ENCODE measurements at places on chromosomes 7 and 10.

DNA sequence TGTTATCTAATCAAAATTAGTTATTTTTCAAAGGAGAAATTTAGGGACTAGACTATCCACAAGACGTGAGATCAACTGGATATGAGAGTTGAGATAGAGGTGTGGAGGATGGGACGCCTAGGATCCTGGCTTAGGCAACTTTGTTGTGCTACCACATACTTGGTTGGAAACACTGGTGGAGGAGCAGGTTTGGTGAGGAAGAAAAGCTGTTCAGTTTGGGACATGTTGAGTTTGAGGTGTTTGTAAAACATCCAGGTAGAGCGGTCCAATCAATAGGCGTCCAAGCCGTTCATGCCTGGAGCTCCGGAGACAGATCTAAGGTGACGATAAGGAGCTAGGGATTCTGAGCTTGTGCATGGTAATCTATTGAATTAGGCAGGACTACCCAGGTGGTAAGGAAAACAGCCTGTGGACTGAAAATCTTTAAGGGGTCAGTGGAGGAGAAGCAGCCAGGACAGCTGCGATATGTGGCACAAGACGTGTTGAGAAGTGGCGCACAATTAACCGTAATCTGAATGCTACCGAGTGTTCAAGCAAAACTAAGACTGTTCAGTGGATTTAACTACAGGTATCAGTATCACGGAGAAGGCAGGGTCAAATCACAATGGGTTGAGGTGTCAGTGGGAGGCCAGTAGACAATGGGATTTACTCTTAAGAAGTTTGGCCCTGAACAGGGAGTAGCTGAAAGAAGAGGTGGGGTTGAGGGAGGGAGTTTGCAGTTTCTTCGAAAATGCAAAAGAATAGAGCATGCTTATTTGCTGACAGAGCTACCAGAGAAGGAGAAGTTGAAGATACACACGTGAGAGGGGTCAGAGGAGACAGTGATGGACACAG lies 16.1 kb upstream of the TRPV6 start:
- no peak for DNase-seq

- DNase-seq: no peak
These were observed 10.7 kb downstream of the XPNPEP1 start for GRCh38 chr10:109912335-109913281.

GRCh38 chr10:96440361-96441292 lies 73.1 kb downstream of the TLL2 start:
- no peak for DNase-seq

- no peak for DNase-seq
These were observed 28.2 kb downstream of the COL26A1 start for GRCh38 chr7:101390901-101391301.

DNA sequence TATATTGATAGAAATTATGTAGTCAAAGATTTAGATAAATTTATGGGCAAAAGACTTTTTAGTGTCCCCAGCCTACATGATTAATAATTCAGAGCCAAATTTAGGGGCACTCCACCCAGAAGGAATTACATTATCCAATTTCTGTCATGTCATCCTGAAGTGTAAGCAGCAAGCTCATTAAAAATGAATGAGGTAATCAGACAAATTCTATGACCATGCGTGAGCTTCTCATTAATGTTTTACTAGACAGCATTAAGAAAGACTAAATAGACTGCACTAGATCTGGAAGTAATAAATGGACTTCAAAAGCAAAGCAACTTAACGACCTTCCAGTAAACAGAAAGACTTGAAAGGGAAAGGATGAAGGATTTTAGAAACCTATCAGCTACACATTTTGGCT lies 22.7 kb upstream of the TRUB1 start:
- DNase-seq: no peak

DNA sequence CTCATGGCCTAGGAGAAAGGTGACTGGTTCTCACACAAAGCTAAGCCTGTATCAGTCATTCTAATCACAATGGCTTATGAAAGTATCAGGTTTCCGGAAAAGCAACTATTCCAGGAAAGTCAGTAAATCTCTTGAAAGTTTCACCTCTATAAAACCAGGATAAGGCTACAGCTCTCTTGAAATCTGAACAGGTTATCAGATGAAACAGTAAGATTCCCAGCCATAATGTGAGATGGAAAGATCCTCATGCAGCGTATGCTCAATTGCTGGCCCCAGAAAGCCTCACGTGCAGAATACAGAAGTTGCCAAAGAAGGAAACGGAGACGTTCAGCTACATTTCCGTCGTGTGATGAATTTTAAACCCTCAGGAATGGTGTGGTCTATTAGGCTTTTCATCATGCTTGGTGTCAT lies 90.0 kb downstream of the PFKFB3 start:
- DNase-seq: no peak
